Activated CD4-positive, alpha-beta T cell treated with anti-CD3 and anti-CD28 coated beads for 36 hours (primary cell): ENCODE measurements at places on chromosomes 11 and 22.

DNA sequence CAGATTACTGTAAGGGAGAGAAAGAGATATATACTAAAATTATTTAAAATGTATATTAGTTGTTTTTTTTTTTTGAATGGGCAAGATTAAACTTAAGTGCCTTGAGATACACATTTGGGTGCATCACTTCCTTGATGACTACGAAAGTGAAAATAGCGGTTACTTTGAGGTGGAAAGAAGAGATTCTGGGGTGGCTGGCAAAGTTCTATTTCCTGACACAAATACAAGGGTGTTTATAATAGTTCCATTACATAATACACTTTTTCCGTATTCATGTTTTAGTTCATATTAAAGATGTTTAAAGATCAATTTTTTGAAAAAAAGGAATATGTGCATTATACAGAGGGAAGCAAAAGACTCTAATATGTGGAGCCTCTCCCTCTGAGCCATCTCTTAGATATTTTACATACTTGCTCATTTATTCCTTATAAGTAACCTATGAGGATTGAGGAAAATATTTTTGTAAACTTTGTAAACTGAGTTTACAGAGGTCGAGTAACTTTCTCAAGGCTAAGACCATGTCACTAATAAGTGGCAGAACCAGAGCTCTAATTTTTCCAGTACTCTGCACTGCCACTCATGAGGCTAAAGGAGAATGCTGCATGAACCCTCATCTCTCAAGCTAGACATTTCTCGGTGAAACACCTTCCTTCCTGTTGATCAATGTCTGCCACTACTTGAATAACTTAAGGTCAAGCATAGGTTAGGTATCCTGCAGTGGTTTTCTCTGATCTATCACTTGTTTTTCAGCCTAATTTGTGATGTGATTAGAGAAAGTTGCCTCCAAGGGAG is 58.6 kb downstream of the DDIAS start:
- peak; percentile 43 for DNase-seq

GRCh38 chr11:45354976-45355705 is 69.0 kb upstream of the SYT13 start:
- peak; percentile 93 for DNase-seq

GRCh38 chr11:62217191-62217748 is 8.8 kb downstream of the SCGB2A1 start:
- peak; percentile 8 for DNase-seq

GRCh38 chr11:88357323-88358039 is 19.9 kb upstream of the CTSC start:
- no peak for DNase-seq

- DNase-seq, result no peak
These were observed 2.3 kb downstream of the CCDC85B start for GRCh38 chr11:65892661-65893317.

DNA sequence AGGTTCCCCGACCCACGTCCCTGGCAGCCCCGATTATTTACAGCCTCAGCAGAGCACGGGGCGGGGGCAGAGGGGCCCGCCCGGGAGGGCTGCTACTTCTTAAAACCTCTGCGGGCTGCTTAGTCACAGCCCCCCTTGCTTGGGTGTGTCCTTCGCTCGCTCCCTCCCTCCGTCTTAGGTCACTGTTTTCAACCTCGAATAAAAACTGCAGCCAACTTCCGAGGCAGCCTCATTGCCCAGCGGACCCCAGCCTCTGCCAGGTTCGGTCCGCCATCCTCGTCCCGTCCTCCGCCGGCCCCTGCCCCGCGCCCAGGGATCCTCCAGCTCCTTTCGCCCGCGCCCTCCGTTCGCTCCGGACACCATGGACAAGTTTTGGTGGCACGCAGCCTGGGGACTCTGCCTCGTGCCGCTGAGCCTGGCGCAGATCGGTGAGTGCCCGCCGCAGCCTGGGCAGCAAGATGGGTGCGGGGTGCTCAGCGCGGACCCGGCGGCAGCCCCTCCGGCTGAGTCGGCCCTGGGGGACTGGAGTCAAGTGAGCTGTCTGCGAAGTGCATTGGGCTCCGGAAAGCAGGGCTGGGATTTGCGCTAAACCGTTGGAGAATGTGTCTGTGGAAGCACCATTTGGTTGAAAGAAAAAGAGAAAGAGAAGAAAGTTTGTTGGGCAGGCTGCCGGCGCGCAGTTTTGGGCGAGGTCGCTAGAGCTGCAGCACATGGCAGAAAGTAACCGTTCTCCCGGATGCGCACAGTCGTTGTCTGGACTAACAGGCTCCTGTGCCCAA is at the start of gene CD44:
CD44 (plus strand) TSS at position 229 of the 779 bp plus-strand sequence; CDS start at position 362, 133 bp downstream.
- peak; percentile 83 for DNase-seq

GRCh38 chr22:46672731-46673130 is 52.5 kb downstream of the GRAMD4 start:
- no peak for DNase-seq

- no peak for DNase-seq
These were observed 36.8 kb downstream of the ALG9 start for GRCh38 chr11:111834432-111835163.

DNA sequence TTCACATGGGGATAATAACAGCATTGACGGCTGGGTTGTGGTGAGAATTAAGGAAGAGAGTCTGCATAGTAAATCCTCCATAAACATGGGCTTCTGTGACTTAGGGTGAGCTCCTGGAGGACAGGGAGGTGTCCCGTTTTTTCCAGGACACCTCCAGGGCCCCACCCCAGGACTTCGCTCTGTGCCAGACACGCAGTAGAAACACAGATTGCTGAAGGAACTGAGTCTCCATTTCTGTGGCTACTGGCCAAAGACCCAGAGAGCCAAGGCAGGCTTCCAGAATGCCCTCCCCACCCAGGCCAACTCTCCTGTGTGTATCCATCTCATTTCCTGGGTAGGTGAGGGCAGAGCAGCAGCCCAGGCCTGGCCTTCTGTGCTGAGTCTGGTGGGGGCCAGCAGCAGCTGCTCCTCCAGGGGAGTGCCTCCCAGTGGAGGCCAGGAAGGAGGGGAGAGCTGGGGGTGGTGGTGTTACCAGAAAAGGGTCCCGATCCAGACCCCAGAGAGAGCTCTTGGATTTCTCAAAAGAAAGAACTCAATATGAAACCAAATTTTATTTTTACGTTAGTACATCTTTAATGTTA is 9.5 kb upstream of the RFPL3 start:
- no peak for DNase-seq

DNA sequence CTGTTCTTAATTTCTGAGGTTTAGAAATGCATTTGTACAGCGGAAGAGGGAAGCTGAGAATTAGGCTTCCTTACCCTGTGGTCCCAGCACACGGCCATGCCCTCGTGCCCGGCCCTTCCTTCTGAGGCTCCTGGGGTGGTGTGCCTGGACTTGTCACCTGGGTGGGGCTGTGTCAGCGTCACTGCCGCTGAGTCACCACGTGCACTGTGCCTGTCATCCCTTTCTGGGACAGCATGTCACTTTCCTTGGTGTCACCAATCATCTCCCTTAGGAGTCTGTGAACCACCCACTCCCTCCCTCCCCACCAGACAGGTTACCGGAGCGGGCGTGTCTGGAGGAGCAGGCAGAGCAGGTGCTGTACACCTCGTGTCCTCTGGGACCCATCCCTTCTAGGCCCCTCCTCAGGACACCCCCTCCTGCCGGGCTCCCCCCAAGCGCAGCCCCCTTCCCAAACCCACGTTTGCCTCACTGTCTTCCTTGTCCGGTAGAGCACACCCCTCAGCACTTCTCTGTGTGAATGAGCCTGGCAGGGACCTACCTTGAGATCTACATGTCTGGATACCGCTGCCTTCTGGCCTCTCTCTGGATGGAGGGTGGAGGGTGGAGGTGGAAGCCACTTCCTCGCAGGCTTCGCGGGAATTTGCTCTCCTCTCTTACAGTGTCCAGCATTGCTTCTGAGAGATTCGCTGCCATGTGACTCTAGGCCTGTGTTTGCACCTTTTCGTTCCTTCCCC is 367.6 kb downstream of the TBC1D22A start:
- DNase-seq, result peak; percentile 56

DNA sequence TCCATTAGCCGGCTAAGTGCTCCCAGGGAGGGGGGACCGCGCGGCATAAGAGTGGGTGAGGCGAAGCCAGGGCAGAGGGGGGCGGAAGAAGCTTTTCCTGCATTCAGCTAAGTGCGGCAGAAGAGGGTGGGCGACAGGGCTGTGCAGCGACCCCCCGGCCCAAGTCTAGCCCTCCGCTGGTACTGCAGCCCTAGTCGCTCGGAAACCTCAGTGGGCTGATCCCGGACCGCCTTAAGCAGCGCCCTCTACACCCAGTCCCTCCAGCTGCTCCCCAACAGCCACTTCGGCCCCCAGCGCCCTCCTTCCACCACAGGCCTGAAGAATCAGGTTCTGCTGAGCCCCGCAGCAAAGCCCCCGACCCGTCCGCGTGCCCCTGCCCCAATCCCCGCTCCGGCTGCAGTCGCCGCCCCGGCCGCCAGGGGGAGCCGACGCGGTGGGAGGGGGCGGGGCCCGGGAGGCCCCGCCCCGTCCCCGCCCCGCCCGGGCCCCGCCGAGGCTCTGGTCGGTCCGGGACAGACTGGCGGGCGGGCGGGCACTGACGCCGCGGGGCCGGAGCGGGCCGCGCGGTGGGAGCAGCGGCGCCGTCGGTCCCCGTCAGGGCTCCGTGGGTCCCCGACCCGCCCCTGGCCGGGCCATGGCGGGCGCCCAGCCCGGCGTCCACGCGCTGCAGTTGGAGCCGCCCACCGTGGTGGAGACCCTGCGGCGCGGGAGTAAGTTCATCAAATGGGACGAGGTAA is at the start of gene PLCB3:
PLCB3 (plus strand) TSS at position 515 of the 737 bp plus-strand sequence; CDS start at position 635, 120 bp downstream.
- peak; percentile 78 for DNase-seq

DNA sequence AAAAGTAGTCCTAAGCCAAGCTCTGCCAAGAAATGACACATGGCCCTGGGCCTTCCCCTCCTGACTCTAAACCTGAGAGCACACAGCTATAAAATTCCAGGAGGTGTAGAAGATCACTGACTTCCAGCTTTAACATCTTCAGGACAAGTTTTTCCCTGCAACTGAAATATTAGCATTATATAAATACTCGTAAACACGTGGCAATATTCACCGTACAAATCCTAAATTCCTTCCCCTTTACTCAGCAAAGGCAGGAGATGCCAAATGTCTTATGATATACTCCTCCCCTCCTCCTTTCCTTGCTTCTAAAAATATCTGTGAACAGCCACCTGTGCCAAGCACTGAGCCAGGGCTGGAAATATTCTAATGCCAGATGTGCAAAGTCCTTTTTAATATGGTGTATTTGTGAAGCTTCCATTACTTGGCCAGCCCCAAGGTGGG is 194.0 kb downstream of the LARGE1 start:
- no peak for DNase-seq

- no peak for DNase-seq
These were observed 86.5 kb upstream of the SLC6A5 start for GRCh38 chr11:20512869-20513268.

DNA sequence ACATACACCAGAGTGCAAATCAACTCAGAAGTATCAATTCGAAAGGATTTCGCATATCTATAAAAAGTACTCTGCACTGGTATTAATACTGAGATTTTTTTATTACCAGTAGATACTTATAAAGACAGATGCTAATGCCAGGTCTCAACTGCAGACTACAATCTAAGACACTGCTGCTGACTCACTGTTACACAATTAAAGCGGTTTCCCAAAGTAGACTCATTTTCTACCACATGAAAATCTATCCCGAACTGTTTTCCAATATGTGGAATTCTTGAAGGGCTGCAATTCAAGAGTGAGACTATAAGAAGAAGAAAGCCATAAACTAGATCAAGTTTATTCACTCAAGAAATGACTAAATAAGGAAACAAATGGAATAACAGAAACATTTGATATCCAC is 57.2 kb upstream of the ARHGAP32 start:
- DNase-seq, result no peak

DNA sequence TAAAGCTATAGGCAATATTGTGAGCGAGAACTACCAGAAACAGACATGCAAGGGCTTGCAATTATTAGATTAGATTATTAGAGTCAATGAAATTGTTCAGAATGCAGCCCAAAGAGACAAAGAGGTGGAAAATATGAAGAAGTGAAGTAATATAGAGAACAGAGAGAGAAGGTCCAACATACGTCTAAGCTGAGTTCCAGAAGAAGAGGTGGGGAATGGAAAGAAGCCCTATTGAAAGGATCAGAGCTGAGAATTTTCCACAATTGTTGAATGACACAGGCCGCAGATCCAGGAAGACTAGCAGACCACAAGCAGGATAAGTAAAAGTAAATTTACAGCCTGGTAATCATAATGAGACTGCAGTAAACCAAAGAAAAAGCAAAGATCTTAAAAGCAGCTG is 93.2 kb downstream of the EXT2 start:
- no peak for DNase-seq

- DNase-seq, result no peak
These were observed 174.2 kb downstream of the ETS1 start for GRCh38 chr11:128412847-128413791.

DNA sequence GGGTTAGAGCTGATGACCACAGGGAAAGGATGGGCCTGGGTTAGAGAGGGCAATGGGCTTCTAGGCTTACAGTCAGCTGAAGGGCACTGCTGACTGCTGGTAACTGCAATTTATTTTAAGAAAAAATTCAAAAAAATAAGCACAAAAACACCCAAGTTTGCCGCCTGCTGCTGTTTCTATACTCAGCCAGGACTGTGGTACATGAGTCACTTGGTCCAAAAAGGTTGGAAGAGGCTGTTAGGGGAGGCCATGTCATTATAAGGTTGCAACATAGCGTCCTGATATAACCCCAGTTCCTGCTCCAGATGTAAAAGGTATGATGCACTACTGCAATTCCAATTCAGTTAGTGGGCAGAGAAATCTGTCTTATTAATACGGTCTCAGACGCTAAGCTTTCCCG is 98.9 kb downstream of the ETS1 start:
- peak; percentile 65 for DNase-seq

DNA sequence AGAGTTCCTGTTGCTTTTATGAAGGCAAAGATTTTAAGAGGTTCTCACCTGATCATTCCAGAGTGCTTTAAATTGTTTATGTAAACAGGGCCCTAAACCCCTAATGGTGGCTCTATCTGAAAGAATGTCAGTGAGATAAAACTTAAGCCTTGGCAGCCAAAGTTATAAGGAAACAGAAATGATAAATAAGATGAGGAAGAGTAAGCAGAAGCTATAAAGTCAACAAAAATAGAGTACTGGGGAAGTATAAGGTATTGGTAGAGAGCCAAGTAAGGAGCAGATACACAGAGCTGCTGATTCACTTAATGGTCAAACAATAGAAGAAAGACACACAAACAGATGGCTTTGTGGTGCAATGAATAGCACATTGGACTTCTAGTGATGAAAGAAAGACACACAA is 37.9 kb downstream of the TMPRSS5 start:
- DNase-seq, result no peak

- no peak for DNase-seq
These were observed 4.3 kb upstream of the PATZ1 start for GRCh38 chr22:31350410-31350863.
